ENCODE measurements at places on chromosomes 7 and 10.

DNA sequence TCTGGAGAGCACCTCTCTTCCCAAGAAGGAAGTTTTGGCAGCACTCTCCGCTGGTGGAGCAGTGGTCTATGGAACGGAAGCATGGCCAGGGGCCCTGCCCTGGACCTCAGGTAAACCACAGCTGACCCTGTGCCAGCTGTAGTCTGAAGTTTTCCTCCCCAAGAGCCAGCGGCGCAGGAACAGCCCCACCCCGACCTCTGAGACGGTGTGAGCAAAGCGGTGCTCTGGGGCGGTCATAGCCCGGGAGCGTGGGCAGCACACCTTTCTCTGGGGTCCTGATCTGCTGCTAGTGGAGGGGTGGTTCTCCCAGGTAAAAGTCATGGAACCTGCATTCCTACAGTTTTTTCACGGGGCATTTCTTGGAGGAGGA, 52.6 kb downstream of the TSPAN15 start:
- DNase-seq, result no peak

DNA sequence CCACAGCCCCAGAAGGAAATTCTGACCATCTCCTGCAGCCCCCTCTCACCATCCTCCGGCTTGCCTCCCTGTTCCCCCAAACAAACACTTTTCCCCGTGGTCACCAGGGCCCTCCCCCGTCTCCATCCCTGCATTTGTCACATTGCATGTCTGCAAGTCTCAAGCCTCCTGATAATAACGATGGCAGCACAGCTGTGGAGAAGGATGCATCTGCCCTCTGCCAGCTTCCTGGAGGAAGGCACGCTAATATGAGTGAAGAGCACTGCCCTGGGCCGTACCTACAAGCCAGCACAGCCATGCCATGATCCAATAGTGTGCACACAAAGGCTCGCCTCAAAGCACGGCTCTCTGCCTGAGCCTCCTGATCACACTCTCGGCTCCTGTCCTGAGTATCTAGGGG, 98.5 kb downstream of the SLIT1 start:
- DNase-seq, result no peak

- DNase-seq, result no peak
These were observed 951 bp downstream of the AS3MT start for GRCh38 chr10:102870221-102870620.

DNA sequence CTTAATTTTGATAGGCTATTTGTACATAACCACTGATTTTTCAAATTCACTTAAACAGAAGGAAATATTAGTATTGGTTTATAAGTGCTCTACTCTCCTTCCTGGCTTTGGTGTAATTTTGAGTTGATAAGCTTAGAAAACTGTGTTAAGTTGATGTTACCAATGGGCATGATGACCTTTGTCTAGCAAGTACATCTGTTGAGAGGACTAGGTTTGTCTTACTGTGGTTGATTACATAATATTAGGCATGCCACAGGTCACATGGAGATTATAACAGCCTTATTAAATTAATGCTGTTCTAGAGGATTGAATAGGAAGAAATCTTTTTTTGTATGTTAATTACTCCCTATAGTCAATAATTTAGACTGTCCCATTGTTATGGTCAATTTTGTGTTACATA, 27.0 kb downstream of the CYP2C18 start:
- no peak for DNase-seq

DNA sequence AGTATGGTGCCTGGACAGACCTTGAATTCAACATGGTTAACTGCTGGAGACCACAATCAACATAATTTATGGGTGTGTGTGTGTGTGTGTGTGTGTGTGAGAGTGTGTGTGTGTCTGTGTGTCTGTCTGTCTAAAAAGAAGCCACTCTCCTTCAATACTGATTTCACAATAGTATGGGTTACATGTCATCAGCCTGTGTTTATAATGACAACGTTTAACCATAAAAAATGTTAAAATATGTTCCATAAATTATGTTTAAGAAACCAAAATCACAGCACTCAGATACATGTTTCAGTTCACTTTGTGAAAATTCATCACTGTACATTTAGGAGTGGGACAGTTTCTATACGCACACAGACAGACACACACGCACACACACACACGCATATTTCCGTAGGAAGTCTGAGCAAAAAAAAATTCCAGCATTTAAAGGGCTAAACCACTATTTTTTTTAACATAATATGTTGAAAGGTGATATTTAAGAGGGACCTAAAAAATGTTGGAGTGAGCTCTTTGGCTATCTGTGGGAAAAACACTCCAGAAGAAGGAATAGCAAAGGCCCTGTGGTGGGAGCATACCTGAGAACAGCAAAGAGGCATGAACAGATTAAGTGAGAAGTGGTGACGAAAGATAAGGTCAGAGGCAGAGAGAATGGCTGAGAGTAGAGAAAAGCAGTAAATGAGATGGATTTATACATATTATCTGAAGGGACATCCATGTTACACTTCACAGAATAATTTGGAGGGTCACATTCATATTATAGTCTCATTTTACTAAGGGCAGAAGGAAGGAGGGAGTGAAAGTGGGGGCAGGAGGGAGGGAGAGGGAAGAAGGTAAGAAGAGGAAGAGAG, 10.9 kb downstream of the PDZD8 start:
- DNase-seq, result no peak

GRCh38 chr7:13057462-13058200, 370.2 kb downstream of the ARL4A start:
- DNase-seq, result no peak

GRCh38 chr7:43856996-43857395, 12.3 kb downstream of the MRPS24 start:
- DNase-seq, result peak; percentile 41

Measured in AG08396 (cell line).